RWPE2 (cell line): ENCODE measurements at places on chromosomes 12 and 14.

GRCh38 chr12:53516758-53517455 is 9.6 kb upstream of the NPFF start:
- H3K27me3 ChIP-seq, result no peaks in the 10 kb centered on the region
- H3K27ac ChIP-seq, result no peak overlapping the region
- peaks cover 64% of the 10 kb centered on the region for H3K36me3 ChIP-seq
- no peak for DNase-seq
- H3K4me1 ChIP-seq, result no peaks in the 10 kb centered on the region
- no peak overlapping the region for H3K4me3 ChIP-seq

DNA sequence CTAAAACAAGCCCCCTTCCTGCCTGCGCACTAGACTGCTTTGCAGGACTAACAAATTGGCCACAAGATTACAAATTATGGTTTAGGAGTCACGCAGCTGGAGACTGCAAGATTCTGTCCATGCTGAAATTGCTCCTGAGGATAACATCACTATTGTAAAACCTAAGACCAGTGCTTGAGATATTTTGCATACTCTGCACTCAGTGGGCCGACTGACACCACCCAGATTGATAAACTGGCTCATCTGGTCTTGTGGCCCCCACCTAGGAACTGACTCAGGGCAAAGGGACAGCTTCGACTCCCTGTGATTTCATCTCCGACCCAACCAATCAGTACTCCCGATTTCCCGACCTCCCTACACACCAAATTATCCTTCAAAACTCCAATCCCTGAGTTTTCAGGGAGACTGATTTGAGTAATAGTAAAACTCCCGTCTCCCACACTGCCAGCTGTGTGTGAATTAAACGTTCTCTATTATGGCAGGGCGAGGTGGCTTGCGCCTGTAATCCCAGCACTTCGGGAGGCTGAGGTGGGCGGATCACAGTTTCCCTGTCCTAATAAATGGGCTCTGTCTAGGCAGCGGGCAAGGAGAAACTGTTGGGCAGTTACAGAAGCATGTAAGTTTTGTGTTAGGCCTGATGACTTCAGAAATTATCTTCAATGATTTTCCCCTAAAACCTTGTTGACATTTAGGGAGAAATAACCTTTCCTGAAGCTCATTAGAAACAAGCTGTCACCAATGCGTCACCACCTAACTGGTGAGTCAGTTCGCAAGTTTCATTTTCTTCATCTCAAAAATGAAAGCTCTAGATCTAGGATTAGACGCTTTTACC is 5.3 kb upstream of the UBC start:
- peak overlapping the region; percentile 100 for H3K27ac ChIP-seq
- H3K4me3 ChIP-seq, result peak overlapping the region; percentile 11
- no peaks in the 10 kb centered on the region for H3K27me3 ChIP-seq

DNA sequence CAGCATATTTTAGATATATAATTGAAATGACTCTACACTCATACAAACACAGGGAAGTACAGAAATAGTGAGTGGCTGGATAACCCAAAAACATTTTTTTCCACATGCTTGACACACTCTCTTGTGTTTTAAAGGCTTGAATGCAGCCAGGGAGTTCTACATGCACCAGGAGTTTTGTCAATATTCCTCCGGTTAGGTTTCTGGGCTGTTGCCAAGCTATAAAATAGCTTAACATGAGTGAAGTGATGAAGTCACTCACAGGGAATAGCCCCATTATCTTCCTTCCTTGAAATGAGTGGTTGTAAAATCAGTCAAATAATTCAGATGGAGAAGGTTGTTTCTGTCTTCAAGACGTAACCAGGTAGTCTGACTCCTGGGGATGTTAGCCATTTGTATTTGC is 582.7 kb downstream of the SLC6A15 start:
- H3K4me3 ChIP-seq, result no peak overlapping the region
- no peak for DNase-seq
- H3K36me3 ChIP-seq, result no peaks in the 10 kb centered on the region

DNA sequence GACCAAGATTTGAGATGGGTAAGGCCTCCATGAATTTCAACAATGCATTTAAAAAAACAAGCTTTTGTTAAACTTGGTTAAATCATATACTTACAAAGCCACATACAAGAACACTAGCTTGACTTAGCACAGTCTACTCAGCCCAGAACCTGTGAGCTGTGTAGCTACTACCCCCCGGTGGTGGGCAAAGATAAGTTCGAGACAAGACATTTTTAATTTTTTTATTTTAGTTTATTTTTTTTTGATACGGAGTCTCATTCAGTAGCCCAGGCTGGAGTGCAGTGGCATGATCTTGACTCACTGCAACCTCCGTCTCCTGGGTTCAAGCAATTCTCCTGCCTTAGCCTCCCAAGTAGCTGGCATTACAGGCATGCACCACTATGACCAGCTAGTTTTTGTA is 3.7 kb upstream of the NECAP1 start:
- H3K36me3 ChIP-seq, result no peaks in the 10 kb centered on the region
- no peak overlapping the region for H3K4me3 ChIP-seq
- no peak for DNase-seq
- peaks cover 3% of the 10 kb centered on the region for H3K4me1 ChIP-seq
- H3K27ac ChIP-seq, result no peak overlapping the region

GRCh38 chr14:65016471-65016870 is 29.8 kb downstream of the FNTB start:
- H3K36me3 ChIP-seq, result peaks cover 44% of the 10 kb centered on the region
- no peaks in the 10 kb centered on the region for H3K27me3 ChIP-seq
- no peak overlapping the region for H3K27ac ChIP-seq
- no peak overlapping the region for H3K4me3 ChIP-seq
- no peaks in the 10 kb centered on the region for H3K4me1 ChIP-seq
- DNase-seq, result no peak

GRCh38 chr12:51910168-51910567 is 2.9 kb downstream of the ACVRL1 start:
- no peak for DNase-seq
- no peaks in the 10 kb centered on the region for H3K36me3 ChIP-seq
- H3K4me3 ChIP-seq, result no peak overlapping the region
- peaks cover 13% of the 10 kb centered on the region for H3K27me3 ChIP-seq
- H3K4me1 ChIP-seq, result no peaks in the 10 kb centered on the region
- no peak overlapping the region for H3K27ac ChIP-seq

DNA sequence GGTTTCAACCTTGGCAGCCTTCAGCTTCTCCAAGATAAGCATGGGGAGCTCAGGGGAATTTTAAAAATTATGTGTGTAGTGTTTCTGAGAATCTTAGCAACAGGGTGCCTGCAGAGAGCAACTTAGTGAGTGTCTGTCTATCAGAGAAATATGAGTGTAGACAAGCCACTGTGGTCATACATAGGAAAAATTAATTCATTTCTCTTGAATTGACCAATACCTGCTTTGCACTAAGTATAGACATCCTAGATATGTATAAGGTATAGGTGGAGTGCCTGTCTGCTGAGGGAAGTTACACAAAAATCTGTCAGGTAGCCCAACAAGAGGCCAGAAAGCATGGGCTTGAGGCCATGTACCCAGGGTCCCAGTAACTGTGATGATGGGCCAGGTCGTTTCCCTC is 20.7 kb downstream of the HELB start:
- H3K4me1 ChIP-seq, result no peaks in the 10 kb centered on the region
- no peak overlapping the region for H3K27ac ChIP-seq
